Stimulated activated CD8-positive, alpha-beta memory T cell treated with anti-CD3 and anti-CD28 coated beads, Interleukin-4, amount 100 ng/mL, for 4 hours (primary cell): ENCODE measurements at places on chromosomes 6 and 20.

DNA sequence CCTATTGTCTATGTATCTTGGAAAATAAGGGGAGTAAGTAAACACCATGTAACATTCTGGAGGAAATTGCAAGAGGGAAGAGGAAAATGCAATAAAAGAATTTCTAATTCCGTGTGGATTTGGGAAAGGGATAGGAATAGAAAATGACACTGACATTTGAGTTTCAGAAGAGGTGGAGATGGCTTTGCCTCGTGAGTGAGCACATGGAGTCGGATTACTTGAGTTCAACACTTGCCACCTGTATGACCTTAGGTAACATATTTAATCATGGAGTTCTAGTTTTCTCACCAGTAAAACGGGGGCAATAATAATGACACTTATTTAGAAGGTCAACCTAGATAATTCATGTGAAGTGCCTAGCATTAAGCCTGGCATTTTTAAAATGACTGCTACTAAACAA, 10.8 kb upstream of the PBOV1 start:
- no peak for DNase-seq

GRCh38 chr6:154245506-154245905, 111.1 kb downstream of the IPCEF1 start:
- DNase-seq, result no peak

GRCh38 chr6:30265181-30265580, 52.0 kb upstream of the TRIM26 start:
- no peak for DNase-seq

- no peak for DNase-seq
Measured at GRCh38 chr6:117307655-117308054, 42.3 kb downstream of the VGLL2 start.

GRCh38 chr6:36139991-36140710, 9.8 kb downstream of the MAPK13 start:
- no peak for DNase-seq

- no peak for DNase-seq
Measured at GRCh38 chr20:24501764-24502556, 32.5 kb downstream of the SYNDIG1 start.

DNA sequence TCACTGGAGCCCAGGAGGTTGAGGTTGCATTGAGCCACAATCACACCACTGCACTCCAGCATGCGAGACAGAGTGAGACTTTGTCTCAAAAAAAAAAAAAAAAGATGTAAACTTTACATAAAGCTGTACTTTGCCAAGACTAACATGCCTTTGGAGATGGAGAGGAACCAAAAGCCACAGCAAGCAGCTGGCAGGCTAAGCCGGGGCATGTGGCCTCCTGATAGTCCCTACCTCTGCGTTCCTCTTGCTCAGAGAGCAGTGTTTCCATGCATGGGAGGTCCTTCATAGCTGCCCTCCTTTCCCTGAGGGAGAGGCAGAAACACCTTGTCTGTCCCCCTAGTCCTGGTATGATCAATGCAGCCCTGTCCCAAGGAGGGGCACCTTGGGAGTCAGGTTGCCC, 35.2 kb downstream of the SPATA2 start:
- no peak for DNase-seq

- no peak for DNase-seq
Measured at GRCh38 chr20:48405909-48406308, 421.9 kb downstream of the PREX1 start.

DNA sequence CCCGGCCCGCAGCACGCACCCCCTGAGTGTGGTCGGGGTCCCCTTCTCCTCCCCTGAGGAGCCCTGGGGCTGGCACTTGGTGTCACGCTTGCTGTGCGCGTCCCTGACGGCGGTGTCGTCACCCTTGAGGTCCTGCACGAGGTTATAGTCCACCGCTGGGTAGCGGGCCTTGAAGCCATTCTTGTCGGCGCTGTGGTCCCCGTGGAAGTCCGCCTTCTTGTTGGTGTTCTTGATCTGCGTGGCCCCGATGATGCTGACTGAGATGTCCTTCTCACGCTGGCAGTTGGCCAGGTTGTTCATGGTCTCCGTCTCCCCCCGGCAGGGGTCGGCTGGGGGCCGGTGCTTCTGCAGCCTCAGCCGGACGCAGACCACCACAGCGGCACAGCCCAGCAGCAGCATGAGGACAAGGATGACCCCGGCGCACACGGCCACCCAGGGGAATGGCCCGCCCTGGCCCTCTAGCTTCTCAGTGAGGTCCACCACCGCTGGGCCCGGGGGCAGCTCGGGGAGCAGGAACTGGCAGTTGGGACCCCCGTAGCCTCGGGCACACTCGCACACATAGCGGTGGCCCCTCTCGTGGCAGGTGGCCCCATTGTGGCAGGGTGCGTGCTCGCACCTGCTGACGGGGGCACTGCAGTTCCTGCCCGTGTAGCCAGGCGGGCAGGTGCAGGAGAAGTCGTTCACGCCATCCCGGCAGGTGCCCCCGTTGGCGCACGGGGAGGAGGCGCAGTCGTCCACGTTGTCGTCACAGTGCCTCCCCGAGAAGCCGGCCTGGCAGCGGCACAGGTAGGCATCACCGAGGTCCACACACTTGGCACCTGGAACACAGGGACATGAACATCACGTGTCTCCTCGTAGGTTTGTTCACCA, 7.4 kb downstream of the DLL1 start:
- no peak for DNase-seq

DNA sequence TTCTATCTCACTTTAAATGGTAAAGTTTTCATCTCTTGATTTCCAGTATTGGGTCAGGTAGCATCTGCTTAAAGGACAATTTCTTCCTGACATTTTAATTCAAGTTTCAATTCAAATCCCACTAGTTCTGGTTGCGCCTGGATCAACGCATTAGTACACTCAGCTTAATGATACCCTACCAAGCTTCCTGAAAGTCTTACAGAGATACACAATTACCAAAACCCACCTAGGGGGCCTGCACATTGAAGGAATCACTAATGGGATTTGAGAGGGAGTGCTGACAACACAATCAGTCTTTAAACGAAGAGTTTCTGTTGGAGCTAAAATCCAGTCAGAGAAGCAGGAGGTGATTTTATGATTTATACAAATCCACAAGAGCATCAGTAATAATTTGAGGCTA, 293.0 kb downstream of the PHF3 start:
- no peak for DNase-seq

DNA sequence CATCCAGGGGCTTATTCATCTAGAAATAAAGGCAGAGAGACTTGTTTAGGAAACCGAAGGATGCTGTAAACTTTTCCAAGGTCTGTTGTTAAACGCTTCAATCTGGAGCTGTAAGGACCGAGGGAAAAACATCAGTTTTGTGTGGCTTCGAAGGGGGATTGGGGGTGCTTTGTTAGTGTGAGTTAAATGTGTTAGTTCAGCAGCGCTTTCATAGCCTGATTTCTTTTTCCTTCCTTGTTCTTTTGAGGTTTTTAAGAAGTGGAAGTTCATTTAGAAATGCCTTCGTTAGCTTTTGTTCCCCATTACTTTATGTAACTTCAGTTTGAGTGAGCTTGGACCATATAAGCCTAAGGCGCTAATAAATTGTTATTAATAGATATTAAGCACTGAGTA, 1.5 kb downstream of the ANKS1A start:
- DNase-seq, result no peak

DNA sequence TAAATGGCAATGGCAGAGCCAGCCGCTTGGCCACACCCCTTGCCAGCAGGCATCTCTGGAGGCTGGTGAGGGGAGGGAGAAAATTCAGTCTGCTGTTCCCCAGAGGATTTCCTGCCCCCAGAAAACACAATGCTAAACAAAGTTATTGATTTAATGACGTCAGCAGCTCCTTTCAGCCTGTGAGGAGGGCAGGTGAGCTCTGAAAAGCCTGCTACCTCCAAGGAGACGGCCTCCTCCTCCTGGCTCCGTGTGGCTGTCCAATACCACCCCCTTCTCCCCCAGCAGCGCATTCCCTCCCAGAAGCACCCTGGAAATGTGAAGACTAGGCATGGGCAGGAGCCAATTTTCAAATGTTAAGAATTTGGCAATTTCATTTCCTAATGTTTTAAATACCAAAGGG, 393.1 kb downstream of the ZFAND3 start:
- no peak for DNase-seq

DNA sequence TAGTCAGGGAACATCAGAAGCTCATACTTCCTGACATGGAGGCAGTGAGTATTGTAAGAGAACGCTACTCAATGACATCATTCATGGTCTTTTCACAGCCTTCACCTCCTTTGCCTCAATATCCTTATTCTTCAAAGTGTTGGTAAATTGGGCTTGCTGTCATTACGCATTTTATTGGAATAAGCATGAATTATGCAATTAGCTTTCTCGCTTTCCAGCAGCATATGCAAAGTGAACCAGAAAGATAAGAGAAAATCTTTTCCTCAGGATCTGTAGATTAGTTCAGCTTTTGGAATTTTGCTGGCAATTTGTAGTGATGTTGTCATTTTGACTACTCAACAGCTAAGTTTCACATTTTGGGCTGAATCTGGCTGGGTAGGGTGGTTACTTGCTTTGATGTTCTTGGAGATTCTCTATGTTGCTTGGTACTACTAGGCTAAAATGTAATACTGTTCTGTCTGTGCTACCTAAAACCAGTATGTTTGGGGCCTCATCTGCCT, 1012.1 kb downstream of the KIF16B start:
- no peak for DNase-seq

- no peak for DNase-seq
Measured at GRCh38 chr20:48052475-48052835, 267.2 kb upstream of the SULF2 start.

- DNase-seq, result no peak
Measured at GRCh38 chr6:1526398-1527072, 83.2 kb upstream of the FOXC1 start.

DNA sequence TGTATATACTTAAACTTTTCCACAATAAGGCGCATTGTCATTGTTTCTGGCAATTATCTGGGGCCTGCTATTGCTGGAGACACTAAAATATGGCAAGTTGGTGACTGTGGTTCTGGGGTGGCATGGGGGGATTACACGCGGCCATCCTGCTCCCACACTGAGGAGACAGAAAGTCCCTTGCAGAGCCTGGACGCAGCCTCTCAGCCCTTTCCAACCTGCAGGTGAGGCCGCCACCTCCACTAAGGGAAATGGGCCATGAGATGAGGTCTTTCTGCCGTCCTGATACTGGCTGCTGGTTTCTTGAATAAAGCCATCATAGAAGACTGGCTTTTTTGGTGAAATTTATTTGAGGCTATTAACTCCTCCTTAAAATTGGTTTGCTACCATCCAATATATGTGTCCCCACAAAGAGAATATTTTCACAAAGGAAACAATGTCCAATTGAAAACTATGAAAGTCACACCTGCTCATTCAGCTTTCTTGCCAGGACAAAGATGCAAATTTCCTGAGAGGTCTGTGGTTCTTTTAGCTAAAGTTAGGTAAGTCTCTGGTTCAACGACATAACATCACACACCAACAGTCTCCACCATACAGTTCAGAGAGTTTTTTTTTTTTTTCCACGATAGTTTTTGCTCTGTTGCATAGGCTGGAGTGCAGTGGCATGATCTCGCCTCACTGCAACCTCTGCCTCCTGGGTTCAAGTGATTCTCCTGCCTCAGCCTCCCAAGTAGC, 13.0 kb downstream of the TXNDC5 start:
- DNase-seq, result no peak

DNA sequence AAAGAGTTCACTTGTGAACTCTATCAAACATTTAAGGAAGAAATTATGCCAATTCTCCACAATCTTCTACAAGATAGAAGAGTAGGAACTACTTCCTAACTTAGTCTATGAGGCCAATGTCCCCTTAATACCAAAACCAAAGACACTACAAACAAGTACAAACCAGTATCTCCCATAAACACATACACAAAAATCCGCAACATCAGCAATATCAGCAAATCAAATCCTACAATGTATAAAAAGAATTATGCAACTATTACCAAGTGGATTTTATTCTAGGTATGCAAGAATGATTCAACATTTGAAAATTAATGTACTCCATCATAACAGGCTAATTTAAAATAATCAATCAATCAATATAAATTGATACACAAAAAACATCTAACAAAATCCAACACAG, 45.4 kb downstream of the SYCP2 start:
- no peak for DNase-seq

DNA sequence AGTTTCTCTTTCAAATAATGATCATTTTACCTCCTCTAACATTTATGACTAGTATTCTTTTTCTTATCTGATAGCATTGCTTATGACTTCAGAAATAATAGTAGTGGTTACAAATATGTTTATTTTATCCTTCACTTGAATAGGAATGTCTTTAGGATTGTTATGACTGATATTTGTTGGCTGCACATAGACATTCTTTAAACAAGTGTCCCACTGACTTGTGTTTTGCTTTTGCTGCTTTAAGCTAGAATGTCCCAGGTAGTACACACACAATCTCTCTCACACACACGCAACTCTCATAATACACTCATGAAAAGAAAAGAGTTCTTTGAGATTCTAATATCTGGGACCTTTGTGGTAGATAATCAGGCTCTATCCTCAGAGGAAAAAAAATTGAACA, 21.6 kb downstream of the KIAA1586 start:
- no peak for DNase-seq

DNA sequence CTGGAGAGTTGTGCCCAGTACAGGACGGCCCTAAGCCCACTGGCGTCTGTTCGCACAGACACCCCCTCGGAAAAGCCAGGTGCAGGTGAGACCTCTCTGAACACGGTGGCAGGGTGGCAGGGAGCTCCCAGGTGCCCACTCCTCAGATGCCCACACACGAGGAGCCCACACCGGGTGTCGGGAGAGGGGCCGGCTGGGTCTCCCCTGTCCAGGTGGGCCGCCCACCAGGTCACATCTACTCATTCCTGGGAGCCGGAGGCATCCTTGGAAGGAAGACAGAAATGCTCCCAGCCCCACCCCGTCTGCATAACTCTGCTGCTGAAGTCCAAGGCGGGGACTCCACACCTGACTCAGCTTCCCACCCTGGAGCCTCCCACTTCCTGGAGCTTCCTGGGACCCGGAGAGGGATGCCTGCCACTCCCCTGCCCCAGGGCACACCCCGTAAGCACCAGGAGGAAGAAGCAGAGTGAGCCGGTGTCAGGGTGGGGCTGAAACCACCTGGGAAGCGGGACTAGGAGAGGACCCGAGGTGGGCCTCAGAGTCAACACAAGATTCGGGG, 2.5 kb downstream of the SRMS start:
- DNase-seq, result no peak

DNA sequence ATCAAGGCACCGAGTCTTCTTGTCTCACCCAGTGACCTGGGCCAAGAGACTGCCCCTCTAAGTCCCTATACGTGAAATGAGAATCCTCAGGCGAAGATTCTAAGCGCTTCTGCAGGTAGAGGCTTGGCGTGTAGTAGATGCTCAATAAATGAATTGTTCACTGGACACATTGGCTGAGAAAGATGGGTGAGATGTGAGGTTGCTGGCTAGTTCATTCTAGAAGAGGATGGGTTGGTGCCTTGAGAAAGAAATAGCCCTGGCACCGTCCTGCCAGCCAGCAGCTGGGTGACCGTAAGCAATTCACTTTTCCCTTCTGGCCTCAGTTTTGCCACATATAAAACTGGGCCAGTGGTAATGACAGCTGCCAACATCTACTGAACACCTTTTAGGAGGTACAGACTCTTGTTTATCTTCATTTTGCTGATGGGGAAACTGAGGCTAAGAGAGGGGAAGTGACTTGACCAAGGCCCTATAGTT, 1.4 kb downstream of the SRC start:
- no peak for DNase-seq
